ENCODE measurements at places on chromosomes 2 and 18.

DNA sequence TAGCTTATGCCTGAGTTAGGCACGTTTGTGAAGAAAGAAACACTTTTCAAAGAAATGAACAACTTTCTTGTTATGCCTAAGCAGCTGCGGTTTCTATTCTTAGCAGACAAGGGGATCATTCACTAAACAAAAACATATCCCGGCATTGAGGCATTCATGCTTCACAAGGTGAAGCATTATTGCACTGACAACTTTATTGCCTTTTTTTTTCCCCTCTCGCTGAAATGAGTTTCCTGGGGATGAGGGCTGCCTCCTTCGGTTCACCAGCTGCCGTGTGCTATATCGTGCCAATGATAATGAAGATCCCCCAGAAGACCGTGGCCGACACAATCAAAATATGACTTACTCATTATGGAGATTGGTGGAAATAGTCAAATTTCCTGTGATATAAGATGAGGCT, 288.2 kb upstream of the ST6GAL2 start:
- DNase-seq, result no peak

DNA sequence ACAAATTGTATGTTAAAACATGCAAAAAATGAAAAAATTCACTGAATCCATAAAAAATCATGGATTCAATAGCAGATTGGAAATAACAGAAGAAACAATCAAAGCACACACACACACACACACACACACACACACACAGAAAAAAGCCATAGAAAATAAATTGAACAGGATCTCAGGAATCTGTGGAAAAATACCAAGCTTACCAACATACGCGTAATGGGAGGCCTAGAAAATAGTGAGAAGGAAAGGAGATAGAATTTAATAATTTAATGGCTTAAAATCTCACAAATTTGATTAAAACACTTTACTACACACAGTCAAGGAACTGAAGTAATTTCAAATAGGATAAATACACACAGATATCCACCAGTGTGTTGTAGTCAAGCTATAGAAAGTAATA, 1671.5 kb upstream of the PIK3C3 start:
- DNase-seq, result no peak

DNA sequence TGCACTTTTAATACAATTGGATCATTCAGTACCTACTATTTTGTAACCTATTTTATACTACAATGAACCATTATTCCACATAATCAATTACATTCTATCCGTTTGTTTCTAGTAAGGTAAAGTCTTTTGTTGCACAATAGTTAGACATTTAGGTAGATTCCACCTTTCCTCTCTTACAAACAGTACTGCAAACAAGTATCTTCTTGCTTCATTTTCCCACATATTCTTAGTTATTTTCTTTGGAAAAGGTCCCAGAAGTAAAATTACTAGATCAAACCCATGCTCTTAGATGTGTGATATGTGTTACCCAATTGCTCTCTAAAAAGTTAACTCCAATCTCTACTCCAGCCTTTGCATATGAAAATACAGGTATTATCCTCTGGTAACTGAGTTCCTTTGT, 49.6 kb downstream of the SPIRE1 start:
- no peak for DNase-seq

GRCh38 chr2:8680822-8681760, 765 bp upstream of the ID2 start:
- DNase-seq, result peak; percentile 84

DNA sequence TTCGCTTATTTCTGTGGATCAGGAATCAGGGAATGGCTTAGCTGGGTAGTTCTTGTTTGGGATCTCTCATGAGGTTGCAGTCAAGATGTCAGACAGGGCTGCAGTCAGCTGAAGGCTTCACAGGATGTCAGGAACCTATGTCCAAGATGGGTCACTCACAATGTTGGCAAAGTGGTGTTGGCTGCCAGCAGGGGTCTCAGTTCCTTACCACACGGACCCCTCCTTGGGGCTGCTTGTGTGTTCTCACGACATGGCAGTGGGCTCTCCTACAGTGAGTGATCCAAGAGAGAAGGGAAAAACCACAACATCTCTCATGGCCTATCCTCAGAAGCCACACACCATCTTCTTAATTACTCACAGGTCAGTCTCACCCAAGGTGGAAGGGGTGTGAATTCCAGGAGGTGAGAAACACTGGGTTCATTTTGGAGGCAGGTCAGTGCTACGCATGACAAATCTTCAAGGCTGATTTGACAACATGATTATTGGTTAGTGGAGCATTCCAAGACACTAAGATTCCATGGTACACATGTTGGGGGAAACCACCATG, 1.3 kb upstream of the ANTXR1 start:
- no peak for DNase-seq

GRCh38 chr2:103289105-103289725, 527.4 kb downstream of the TMEM182 start:
- DNase-seq, result no peak

DNA sequence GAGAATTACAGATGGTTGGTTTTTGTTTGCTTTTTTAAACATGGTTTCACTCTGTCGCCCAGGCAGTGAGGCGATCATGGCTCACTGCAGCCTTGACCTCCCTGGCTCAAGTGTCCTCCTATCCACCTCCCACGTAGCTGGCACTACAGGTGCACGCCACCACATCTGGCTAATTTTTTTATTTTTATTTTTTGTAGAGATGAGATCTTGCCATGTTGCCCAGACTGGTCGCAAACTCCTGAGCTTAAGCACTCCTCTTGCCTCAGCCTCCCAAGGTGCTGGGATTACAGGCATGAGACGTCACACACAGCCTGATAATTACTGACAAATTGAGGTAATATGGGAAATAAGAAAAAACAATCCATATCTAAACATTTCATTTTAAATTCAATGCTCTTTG, 110.5 kb upstream of the ZSWIM2 start:
- DNase-seq, result peak; percentile 21

DNA sequence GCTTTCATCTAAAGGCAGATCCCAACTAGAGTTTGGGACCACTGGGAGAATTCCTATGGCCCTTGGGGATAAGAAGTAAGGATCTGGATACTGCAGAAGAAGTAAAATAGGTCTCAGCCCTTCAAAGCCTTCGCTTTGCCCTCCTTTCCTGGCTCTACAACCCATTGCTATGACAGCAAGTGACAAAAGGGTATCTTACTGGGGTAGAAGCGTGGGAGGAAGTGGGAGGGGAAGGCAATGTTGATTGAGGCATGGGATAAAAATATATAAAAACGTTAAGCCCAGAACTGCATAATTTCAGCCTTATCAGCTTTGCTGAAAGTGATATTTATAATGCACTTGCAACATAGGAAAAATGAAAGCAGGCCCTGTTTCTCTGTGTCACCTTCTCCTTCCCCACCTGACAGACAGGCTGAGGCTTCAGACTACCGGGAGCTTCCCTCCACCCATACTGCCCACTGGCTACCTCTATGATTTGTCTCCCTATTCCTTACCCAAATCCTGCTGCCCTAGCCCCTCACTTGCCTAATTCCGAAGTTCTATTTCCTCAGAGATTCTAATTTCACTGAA, 14.9 kb upstream of the SOS1 start:
- no peak for DNase-seq

- DNase-seq, result no peak
Measured at GRCh38 chr2:33746208-33746800, 147.2 kb upstream of the FAM98A start.

DNA sequence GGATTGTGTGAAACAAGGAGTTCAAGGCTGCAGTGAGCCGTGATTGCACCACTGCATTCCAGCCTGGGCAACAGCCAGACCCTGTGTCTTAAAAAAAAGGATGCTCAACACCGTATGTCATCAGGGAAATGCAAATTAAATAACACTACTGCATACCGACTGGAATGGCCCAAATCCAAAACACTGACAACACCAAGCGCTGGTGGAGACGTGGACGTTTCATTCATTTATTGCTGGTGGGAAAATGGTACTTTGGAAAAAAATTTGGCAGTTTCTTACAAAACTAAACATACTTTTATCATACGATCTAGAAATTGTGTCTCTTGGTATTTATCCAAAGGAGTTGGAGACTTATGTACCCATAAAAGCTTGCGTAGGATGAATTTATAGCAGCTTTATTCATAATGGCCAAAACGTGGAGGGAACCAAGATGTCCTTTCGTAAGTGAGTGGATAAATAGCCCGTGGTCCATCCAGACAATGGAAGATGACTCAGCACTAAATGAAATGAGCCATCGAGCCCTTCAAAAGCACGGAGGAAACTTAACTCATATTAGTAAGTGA, 24.2 kb downstream of the NEU4 start:
- DNase-seq, result no peak

DNA sequence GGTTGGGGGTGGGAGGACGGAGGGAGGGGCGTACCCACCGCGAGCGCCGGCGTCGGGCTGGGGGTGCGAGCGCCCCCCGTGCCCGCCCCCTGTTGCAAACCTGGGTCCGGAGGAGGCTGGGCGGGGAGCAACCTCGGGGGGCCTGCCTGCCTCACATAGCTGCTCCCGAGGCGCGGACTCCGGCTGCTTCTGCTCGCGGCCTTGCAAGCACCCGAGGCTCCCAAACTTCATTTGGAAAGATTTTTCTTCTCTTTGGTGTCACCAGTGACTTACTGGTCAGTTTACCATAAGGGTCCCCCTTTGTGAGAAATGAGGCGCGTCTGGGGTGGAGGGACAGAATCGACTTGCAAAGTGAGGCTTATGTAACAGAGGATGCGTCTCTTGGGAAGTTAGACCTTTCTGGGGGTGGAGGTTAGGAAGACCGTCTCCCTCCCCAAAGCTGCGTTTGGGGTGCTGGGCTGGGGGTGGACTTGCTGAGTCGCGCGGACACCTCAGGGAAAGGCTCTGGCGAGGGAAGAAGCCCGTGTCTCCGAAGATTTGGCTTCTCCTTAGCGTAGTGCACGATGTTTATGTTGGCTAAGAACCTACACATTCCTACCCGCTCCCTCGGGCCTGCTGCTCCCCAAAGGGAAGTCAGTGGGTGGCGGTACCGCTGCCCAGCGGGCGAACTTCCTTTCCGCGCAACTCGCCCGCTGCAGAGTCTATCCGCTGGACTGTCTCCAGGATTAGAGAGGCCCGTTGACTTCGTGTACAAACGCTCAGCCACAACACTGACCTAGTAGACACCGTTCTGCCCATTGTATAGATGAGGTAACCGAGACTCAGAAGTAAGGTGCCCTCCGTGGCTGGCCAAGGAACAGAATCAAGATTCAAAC, 559 bp downstream of the TMEM37 start:
- no peak for DNase-seq

GRCh38 chr2:238003234-238004031, 36.6 kb downstream of the UBE2F start:
- DNase-seq, result no peak

DNA sequence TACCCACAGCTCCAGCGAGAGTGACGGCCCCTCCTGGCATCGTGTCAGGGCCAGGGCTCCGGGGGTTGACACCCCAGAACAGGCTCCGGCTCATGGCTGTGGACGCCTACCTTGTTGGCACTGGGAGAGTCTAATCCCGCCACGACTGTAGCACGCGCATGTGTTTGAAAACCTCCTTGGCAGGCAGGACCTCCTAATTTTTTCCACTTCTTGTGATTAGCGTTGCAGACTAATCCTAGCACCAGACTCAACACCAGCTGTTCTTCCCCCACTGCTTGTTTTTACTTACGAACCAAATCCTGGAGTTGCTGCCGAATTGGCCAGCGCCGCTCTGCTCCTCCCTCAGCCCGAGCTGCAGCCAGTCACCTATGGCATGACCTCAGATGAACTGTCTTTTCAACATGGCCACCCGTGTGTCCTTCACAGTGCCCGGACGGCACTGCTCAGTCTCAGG, 110.7 kb downstream of the KLHL29 start:
- DNase-seq, result no peak

DNA sequence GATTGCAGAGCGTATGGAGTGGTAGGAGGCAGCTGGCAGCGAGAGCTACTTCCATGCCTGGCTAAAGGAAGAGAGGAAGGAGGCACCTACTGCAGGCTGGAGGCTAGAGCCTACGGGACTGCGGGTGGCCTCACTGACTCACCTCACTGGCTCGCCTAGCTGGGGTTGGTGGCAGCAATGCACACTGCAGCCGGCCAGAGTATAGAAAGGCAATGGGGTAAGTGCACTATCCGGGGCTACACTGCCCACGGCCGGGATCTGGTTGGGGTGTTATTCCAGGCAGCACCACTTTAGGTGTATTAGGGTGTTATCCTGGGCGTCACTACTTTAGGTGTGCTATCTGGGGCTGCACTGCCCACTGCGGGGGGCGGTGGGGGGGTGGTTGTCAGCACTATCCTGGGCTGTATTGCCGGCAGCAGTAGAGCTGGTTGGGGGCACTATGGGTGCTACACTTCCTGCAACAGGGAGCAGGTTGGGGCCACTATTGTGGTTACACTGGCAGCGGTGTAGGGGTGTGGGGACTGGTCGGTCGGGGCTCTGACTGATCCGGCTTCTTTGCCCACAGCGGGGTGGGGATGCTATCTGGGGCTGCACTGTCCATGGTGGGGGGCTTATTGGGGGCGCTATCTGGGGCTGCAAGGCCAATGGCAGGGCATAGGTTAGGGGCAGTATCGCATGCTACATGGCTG, 33.3 kb upstream of the ANKRD62 start:
- no peak for DNase-seq

DNA sequence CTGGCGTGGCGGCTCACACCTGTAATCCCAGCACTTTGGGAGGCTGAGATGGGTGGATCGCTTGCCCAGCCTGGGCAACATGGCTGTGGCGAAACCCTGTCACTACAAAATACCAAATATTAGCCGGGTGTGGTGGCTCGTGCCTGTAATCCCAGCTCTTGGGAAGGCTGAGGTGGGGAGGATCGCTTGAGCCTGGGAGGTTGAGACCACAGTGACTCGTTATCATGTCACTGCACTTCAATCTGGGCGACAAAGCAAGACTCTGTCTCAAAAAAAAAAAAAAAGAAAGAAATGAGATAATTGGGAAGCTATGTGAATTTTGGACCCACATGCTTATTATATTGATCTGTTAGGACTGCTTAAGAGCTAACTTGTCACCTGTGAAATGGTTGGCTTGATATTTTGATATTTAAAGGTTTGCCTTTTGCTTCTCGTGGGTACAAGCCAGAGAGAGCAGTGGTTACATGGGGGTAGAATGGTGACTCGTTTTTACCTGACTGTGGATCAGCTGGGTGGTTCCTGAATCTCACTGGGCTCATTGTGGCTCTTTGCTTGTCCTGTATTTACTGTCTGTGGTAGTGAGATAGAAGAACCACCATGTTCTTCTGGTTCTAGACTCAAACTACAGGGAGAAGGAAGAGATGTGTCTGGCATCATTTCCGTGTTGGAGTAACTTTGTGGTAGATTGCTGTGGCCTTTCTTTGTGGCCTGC, 28.9 kb downstream of the ZNF532 start:
- DNase-seq, result no peak

DNA sequence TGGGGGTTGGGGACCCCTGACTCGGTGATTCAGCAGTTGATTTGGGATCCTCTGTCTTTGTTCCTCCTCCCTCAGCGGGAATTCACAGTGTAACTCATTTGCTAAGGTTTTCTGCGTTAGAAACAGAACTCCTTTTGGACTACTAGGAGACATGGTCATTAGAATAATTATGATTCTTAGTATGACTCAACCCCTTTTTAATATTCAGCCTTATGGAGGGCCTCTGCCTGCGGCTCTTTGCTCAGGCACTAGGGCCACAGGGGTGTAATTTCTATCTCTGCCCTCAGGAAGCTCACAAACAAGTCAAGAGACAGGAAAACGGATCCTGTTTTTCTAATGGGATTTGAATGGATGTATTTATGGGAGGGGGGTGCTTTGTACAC, 117.4 kb downstream of the SPTBN1 start:
- DNase-seq, result no peak

Measured in activated CD8-positive, alpha-beta memory T cell treated with anti-CD3 and anti-CD28 coated beads, Interleukin-2, amount 10 ng/mL, durations not matched to agents 7 days and 5 days (primary cell).